ENCODE measurements at places on chromosomes 2 and 18. TPM values are rescaled to one million over a fixed set of nuclear protein-coding genes. Genes with fewer than 3 reads are reported as not detected.

DNA sequence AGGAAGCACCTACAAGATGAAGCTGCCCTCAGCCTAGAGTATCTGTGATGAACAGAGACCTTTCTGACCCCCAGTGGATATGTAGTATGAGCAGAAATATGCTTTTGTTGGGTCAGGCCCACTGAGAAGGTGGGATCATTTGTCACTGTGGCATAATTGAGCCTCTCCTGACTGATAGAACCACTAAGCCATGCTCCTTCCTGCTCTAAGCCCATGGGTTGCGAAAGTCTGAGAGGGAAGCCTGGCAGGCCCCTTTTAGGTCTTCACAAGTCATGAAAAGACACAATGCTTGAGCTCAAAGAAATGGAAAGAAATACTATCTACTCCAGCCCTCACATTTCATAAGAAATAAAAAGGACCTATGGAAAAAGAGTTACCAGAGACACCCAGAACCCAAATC lies 127.7 kb downstream of the TNS1 start:
- no peak overlapping the region for H3K4me3 ChIP-seq
- peaks cover 58% of the 10 kb centered on the region for H3K4me1 ChIP-seq
- no peak overlapping the region for H3K27ac ChIP-seq
- DNase-seq, result no peak

GRCh38 chr2:160309585-160309984 lies 109.5 kb upstream of the ITGB6 start:
- peaks cover 12% of the 10 kb centered on the region for H3K36me3 ChIP-seq
- H3K4me1 ChIP-seq, result peaks cover 15% of the 10 kb centered on the region

DNA sequence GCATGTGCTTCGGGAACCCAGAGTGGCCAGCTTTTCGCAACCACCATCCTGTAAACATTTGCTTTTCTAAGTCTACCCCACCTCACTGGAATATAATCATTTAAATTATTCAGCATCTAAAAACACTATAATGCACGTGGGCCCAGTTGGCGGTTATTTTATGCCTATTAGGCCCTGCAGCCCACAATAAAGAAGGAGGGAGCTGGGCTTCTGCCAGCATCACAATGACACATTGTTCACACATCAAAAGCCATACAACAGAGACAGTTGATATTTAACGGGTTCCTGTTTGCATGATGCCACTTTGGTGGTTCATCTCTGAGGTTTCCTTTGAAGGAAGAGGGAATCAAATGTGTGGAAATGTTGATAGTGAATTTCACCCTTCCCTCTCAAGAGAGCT lies 916.0 kb upstream of the CELF4 start:
- H3K4me3 ChIP-seq, result no peak overlapping the region
- H3K4me1 ChIP-seq, result no peaks in the 10 kb centered on the region
- DNase-seq, result no peak

The HOXD4 gene
- 4.9 TPM for total RNA-seq
